Stimulated activated CD8-positive, alpha-beta memory T cell treated with anti-CD3 and anti-CD28 coated beads, Interleukin-7, amount 100 ng/mL, for 24 hours (primary cell): ENCODE measurements at places on chromosomes 3 and 15.

DNA sequence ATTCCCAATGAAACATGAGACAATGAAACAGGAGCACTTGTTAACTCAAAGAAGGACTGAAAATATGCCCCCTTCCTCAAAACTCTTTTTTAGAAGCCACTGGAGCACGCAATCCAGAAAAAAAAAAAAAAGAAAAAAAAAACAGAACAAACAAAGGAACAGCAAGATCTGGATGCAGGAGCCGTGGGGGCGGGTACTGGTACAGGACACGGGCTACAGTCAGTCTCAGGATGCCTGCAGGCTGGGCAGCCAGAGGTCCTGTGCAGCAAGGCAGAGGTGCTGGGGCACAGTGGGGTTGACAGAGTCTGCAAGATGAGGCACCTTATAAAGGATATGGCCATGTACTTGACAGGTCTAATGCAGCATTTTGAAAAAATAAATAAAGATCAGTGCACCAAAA, 22.3 kb upstream of the ALDH1L1 start:
- DNase-seq: no peak

GRCh38 chr3:178263236-178263916, 272.9 kb upstream of the KCNMB2 start:
- DNase-seq: no peak

- no peak for DNase-seq
These were observed 41.5 kb downstream of the PRKCD start for GRCh38 chr3:53202331-53203015.

DNA sequence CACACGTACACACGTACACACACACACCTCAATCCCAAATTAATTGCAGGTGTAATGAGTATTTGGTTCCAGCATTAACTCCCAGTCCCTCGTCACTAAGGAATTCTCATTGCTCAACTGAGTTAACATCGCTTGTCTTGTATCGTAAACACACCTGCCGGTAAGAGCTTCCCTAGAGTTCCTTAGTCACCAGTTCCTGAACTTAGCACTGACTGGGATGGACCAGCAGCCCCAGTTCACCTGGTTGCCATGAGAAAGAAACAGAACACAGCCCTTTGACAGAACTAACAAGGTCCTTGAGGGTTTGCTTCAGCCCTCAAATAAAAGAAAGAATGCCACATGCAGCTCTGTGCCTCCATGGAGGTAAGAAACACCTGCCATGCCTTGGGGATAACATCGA, 66.3 kb upstream of the SLCO3A1 start:
- no peak for DNase-seq

DNA sequence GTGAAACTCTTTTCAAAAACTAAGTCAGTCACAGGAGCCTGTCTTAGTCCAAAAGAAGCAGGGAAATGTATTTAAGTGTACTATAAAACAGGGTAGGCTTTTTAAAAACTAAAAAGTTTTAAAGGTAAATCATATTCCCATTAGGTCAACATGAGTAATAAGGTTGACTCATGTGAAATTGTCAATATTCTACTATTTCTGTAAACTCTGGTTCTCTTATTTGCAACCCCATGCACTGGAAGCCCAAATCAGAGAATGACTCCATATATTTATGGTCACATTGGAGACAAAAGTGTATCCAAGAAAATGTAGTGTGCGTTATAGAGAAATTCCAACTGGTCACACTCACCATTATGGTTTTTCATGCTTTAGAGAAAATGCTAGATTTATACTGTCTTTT, 600.3 kb upstream of the TGFBR2 start:
- no peak for DNase-seq

DNA sequence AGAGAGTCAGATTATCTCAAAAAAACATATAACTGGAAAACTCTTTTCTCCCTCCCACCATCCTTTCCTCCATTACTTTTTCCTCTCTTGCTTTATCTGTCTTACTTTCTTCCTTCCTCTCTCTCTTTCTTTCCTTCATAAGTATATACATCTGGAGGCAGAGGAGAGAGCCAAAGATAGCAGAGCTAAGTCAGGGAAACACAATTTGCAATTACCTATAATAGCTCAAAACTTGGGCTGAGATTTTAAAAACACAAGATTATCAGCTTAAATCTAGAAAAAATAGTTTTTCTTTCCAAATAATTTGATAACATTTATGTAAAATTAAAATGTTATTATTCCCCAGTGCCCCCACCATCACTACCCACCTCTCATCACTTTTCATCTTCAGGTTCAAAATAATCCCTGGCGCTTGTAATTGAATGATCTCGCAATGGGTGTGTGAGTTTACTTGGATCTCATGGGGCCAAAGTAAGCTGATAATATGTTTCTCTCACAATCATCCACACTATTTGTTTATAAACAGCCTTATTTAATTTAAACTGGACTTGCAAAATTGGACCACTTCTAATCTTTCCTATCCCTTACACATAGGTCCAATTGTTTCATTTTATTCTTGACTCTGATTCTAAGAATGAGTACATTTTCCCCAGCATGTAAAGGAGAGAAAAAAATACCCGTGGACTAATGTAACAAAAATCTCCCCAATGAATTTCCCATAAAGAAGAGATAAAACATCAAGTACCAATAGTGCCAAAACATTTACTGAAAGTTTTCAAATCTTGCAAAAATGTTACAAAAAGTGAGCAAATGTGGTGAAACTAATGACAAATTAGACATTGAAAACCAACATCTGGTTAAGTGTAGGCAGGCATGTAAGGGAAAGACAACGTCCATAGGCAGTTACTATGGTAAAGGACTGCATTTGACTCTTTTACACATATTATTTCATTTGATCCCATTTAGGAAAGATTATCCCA, 236.9 kb downstream of the DTWD1 start:
- DNase-seq: no peak

GRCh38 chr15:100520132-100520921, 8.4 kb downstream of the CERS3 start:
- DNase-seq: no peak

GRCh38 chr3:89447243-89447642, 339.8 kb downstream of the EPHA3 start:
- no peak for DNase-seq

GRCh38 chr15:38128341-38128781, 124.3 kb upstream of the SPRED1 start:
- no peak for DNase-seq

DNA sequence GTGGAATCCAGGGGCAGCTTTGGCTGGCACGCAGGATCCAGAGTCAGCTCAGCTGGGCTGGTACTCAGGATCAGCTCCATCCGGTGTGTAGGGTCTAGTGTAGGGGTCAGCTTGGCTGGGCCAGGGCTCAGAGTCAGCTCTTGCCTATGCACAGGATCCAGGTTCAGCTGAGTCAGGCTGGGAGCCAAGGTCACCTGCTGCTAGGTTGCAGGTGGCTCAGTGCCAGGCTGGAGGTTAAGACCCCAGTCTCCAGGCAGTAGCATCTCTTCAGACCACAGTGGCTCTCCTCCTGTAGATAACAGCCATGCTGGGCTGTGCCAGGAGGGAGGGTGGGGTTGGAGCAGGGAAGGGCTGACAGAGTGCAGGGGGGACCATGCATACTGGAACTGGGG, 1.8 kb downstream of the HYAL3 start:
- no peak for DNase-seq
